ENCODE measurements at places on chromosomes 4 and X.

DNA sequence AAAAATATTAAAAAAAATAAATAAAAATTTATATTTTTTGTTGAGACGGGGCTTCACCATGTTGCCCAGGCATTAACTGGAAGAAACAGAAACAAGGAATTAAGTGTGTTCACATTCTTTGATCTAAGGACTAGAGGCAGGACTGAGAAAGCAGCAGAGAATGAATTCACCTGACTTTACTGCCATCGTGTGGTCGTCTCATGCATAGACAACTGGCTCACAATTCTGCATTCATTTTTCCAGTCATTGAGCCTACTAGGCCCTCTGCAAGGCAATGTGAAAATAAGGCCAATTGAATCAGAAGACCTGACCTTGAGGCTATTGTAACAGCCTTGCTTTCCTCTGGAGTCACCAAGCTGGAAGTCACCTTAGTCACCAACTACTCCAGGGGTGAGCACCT is 37.4 kb downstream of the LHFPL1 start:
- peak; percentile 64 for DNase-seq

- DNase-seq = no peak
Measured at GRCh38 chr4:79935274-79935673, 137.8 kb downstream of the ANTXR2 start.

- DNase-seq = no peak
Measured at GRCh38 chrX:69178592-69178991, 13.3 kb upstream of the PJA1 start.

DNA sequence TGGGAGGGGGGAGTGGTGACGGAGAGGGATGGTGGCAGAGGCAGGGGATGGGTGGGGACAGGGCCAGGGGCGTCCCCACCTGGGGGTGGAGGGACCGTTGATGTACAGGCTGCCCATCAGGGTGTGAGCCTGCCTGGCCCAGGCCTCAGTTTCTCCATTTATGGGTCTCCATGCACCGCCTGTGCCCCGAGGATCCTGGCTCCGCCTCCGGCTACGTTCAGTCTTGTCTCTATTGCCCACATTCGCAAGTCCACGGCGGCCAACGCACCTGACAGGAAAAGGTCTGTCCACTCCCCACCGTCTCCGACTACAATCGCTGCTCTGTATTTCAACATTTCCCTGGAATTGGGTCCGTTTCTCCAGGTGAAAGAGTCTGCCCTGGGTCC is 96.3 kb upstream of the NKX1-1 start:
- no peak for DNase-seq

GRCh38 chr4:70901984-70902576 is at the start of gene MOB1B:
Gene MOB1B, plus strand, starts transcription at chr4:70902369. Its CDS starts 168 bp downstream, at chr4:70902537.
- DNase-seq = peak; percentile 91

DNA sequence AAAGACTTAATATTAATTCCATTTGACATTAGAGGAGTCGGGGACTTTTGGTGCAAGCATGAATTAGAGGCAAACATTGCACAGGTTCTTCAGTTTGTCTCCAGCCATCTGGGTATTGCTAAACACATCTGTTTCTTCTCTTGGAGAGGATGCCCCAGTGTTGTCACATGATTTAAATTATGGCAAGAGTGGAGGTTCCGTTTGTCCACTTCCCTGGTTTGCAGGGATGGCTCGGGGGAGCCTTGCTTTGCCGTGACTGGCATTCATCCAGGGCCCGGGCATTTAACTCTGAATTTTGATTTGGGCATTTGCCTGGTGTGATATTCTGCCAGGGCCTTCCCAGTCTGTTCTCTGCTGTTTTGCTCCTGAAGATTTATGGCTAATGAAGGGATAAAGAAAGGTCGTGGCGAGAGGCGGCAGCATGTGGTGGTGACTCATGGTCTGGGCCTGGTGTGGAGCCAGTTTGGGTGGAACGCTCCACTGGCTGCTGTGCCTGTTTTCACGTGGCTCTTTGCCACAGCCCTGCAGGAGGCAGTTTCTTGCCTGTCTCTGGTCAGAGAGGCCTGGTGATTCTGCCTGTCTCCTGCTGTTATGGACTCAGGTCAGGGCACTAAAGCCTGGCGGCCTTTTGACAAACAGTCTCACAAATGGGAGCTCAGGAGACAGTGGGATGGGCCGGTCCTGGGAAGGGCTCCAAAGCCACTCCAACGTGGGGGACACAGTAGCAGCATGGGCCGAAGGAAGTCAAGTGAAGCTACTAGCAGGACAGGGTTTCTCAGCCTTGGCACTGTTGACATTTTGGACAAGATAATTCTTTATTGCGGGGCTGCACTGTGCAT is 99.4 kb upstream of the PGRMC2 start:
- DNase-seq = peak; percentile 99

- DNase-seq = no peak
Measured at GRCh38 chrX:134727363-134727762, 69.1 kb upstream of the PLAC1 start.

DNA sequence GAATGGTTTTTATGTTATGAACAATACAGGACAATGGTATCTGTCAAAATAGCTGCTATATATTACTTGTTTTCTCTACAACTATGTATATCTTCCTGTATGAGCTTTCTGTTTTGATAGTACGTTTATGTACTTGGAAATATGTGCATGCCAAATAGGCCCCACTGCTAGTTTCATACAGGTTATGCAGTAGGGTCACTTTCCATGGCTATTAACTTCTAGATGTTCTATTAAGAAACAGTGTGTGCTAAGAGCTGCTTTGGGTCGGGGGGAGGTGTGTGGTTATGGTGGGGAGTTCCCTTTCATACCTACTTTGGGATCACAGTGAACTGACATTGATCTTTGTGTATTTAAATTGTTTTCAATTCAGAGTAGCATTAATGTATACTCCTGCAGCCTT is 30.9 kb downstream of the RBPJ start:
- DNase-seq = no peak

DNA sequence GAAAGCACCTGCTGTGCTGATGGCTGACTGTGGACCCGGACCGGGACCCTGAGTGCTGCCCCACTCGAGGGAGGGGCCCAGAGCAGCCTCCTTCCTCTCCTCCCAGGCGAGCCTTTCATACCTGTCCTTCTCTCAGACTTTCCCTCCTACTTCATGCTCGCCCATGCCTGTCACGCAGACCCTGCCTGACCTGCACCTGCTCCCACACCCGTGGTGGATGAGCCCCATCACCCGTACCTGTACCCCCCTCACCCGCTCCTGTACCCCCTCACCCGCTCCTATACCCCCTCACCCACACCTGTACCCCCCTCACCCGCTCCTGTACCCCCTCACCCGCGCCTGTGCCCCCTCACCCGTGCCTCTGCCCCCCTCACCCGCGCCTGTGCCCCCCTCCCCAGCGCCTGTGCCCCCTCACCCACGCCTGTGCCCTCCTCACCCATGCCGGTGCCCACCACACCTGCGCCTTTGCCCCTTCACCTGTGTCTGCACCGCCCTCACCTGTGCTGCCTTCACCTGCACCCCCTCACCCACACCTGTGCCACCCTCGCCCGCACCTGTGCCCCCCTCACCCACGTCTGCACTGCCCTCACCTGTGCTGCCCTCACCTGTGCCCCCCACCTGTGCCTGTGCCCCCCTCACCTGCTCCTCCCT is 5.8 kb downstream of the MAEA start:
- no peak for DNase-seq

- peak; percentile 44 for DNase-seq
Measured at GRCh38 chrX:44223150-44223549, 120.3 kb downstream of the EFHC2 start.

- DNase-seq = no peak
Measured at GRCh38 chr4:11599064-11599463, 170.4 kb upstream of the HS3ST1 start.

DNA sequence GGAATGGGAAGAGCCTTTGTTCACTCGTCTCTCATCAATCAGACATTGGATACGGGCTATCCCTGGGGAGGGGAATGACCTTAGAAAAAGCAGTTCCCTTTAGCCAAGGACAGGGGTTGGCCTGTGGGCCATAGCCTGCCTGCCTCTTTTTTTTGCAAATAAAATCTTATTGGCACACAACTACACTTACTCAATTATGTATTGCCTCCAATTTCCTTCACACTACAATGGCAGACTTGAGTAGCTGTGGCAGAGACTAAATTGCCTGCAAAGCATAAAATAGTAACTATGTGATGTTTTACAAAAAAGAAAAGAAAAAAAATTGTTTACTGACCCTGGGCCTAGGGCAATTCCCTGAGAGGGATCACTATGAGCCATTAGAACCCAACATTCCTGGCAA is 23.4 kb downstream of the PPP1R2C start:
- DNase-seq = no peak

GRCh38 chrX:112164420-112164819 is 81.8 kb upstream of the TRPC5 start:
- DNase-seq = no peak

GRCh38 chrX:65601126-65601525 is 66.3 kb upstream of the MSN start:
- no peak for DNase-seq

DNA sequence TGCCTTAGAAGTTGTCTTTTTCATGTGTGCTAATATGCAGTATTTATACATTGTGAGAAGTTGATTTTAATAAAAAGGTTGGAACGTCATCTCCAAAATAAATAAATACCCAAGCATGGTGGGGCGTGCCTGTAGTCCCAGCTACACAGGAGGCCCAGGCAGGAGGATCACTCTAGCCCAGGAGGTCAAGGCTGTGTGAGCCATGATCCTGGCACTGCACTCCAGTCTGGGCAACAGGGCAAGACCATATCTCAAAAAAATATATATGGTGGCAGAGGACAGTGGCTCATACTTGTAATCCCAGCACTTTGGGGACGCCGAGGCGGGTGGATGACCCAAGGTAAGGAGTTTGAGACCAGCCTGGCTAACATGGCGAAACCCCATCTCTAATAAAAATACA is 6.4 kb downstream of the SLBP start:
- no peak for DNase-seq

DNA sequence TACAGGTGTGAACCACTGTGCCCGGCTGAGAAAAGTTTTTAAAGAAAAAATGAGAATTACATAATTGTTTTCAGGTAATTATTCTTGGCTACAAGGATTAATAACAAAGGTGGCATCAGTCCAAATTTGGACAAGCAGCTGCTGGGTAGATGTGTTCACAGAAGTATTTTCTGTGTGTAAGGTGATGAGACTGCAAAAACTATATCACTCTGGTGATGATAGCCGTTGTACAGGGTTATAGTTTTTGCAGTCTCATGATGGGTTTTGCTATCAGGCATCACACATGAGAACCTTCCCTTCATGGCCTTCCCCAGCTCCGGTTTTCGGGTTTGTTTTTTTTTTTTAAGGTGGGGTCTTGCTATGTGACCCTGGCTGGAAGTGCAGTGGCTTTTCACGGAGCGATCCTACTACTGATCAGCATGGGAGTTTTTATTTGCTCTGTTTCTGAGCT is 5.1 kb upstream of the SLC10A3 start:
- no peak for DNase-seq

GRCh38 chr4:86092684-86093083 is 267.2 kb downstream of the MAPK10 start:
- DNase-seq = peak; percentile 89

GRCh38 chr4:189255636-189256035 is 685.0 kb upstream of the FRG1 start:
- no peak for DNase-seq

GRCh38 chr4:56132835-56133234 is 184.1 kb downstream of the CEP135 start:
- no peak for DNase-seq

DNA sequence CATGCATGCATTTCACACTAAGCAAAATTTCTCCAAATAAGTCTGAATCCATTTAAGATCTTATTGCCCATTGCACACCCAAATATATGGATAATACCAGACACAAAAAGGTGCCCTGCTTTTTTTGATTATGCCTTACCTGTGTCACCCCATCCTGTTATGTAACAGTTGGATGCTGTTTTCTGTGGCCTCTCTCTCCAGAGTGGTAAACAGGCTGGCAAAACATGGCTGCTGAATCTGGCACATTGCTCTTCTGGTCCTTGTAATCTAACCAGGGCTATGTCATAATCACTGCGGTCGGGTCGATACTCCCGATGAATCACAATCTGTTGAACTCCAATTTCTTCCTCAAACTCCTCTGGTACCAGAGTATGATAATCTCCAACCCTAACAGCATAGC is 70.1 kb downstream of the PRSS12 start:
- peak; percentile 55 for DNase-seq

GRCh38 chr4:62543002-62543401 is 1342.9 kb downstream of the ADGRL3 start:
- DNase-seq = no peak

DNA sequence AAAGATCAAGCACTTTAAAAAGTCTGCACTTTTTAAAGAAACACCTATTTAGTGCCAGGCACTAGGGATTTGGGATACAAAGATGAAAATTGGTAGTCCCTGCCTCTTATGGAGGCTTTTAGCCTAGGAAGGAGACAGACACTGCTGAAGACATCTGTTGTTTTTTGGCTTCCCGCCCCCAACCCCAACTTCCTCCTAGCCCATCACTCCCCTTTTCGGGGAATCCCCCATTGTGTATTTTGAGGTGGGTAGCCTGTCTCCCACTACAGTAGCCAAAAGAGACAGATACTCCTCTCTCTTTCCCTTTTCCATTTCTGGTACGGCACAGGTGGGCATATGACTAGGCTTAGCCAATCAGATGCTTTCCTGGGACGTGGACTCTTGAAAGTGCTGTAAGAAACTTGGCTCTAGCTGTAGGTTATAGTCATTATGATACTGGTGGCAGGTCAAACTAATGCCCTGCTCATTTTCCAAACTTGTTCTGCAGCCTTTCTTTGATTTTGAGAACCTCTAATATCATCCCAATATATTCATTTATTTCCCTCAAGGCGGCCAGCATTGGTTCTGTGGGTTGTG is 194.6 kb upstream of the RBPJ start:
- no peak for DNase-seq

DNA sequence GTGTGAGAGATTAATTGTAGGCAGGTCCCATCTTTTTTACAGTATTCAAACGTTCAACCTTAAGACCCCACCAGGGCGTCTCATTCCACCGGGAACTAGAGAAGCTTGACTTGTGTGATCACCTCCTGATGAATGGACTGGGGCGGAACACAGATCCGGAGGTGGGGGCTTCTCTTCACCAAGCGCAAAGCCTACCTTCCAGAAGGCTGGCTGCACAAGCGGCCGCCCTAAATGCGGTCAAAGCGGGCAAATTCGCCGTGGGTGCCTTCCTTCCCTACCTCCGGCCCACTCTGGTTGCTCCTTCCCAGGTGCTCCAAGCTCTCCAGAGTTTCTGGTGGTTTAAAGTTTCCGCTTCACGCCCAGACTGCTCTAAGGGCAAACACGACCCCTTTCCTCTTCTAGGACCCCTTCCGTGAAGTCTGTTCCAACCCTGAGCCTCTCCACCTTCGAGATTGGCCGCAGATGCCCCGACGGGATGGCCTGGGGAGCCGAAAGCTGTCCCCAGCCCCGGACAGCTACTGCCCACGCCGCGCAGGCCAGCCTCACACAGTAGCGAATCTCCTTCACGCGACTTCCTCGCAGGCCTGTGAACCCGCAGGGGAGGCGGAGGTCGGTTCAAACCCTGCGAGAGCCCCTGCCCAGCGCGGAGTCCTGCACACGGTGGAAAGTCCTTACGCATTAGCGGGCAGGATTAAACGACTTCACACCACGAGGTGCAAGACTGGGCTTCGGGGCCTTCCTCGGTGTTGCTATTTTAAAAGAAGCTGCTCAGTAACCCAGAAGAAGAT is 1.6 kb upstream of the WWC2 start:
- no peak for DNase-seq
